ENCODE measurements at places on chromosomes 2 and 18. TPM values are rescaled to one million over a fixed set of nuclear protein-coding genes. Genes with fewer than 3 reads are reported as not detected.
A peak's percentile ranks its signal among the peaks of the same experiment; 100 is the strongest.

DNA sequence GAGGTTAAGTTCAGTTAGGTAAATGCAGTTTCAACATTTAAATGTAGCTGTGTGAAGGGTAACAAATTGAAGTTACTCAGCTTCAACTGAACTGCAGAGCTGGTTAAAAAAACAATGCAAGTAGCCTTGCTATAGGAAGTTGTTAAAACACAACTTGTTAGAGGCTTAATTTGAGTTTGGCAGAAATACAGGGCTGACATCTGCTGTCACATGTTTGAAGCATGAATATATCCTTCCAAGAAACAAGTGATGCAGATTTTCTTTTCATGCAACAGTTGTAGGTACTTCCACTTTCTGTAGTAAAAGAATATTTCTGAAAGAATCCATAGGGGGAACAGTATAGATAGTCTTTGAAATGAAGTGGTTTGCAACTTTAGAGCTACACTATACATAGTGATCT lies 208.7 kb upstream of the RASGRP3 start:
- no peak for DNase-seq

DNA sequence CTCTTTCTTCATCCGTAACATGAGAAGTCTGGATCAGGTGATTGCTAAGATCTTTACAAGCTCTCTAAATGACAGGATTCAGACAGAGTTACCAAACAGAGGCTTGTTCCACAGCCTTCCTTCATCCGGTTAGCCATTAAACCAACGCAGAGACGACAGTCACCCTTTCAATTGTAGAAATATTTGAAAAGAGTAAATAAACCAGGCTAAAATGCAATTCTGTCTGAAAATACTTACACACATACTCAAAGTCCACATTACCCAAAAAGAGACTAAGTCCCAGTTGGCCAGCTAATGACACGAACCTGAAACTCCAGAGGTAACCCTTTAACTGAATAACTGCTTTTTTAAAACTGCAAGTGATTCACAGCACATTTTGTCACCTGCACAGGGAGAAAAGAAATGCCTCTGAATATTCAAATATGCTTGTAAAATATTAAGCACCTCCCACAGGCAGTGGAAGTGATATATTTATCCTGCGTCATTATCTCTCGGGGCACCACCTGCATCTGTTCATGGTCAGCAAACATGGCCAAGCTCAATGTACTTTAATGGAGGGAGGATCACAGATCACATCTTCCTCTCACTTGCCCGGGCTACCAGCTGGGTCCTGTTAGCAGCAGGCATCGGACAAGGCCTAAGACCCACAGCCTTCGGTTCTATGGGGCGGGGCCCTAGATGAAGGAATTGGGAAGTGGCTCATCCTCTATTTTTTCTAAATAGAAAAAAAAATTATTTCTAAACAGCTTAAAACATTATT lies 38.8 kb upstream of the DNER start:
- DNase-seq = peak; percentile 28

DNA sequence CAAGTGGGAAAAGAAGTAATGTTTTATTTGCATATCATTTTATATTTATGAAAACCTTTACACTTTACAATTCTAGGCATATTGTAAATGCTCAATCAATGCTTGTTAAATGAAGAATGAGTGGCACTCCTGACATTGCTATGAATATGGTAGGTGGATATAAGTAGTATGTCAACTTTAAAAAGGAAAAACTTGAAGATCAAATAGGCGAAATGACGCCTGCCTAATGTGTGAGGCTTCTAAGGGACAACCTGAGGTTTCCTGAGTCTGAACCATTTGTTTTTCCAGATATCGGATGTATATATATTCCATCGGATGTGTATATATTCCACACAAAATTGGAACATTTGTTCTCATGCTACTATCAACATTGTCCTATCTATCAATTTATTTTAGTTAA lies 1.4 kb downstream of the STAT4 start:
- DNase-seq = no peak

- DNase-seq = no peak
These were observed 88.0 kb downstream of the C1D start for GRCh38 chr2:67974559-67975430.

DNA sequence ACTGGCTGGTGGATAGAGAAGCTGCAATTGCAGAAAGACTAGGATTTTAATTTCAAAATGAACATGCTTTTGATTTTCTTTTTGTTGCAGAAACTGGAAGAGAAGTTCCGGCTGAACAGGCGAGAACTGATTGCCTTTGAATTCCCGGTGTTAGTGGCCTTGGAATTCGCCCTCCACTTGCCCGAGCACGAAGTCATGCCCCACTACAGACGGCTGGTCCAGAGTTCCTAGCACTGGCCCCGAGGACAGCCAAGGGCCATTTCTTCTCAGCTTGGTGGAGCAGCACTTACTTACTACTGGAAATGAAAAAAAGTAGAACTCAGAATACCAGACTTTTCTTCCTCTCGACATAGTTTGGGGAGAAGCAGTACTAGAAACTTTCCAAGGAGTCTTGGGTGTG lies 121.9 kb downstream of the CABLES1 start:
- no peak for DNase-seq

- no peak for DNase-seq
These were observed 67.8 kb downstream of the RTP5 start for GRCh38 chr2:241937297-241937696.

- no peak for DNase-seq
These were observed 9.9 kb upstream of the MAP3K2 start for GRCh38 chr2:127397568-127398238.

DNA sequence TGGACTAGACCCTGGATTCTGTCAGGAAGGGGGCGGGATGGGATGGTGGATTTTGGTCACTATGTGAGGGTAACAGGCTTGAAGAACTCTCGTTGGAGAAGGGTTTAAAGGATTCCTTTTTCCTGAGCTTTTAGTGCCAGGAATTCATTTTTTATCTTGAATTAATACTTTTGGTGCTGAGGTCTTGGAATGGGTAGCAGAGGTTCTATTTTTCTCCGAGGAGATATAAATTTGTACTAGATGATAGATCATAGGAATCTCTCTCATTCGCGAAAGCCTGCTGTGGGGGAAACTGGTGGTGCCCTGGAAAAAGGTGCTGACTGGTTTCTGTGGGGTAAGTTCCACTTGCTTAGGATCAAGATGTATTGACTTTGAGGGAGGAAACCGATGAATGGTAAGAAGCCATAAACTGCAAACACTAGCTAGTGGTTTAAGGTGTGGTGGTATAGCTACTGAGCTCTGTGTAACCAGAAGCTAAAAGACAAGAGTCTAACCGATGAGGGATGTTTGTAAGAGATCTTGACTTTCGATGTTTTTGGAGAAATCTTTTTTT lies 706 bp downstream of the AGPS start:
- DNase-seq = no peak

GRCh38 chr18:72867746-72868584 lies at the start of gene NETO1:
Gene NETO1 (minus strand): TSS chr18:72867987. CDS start chr18:72867291, 696 bp downstream.
- DNase-seq = peak; percentile 72

GRCh38 chr18:10399465-10399864 lies 55.0 kb upstream of the APCDD1 start:
- DNase-seq = no peak

DNA sequence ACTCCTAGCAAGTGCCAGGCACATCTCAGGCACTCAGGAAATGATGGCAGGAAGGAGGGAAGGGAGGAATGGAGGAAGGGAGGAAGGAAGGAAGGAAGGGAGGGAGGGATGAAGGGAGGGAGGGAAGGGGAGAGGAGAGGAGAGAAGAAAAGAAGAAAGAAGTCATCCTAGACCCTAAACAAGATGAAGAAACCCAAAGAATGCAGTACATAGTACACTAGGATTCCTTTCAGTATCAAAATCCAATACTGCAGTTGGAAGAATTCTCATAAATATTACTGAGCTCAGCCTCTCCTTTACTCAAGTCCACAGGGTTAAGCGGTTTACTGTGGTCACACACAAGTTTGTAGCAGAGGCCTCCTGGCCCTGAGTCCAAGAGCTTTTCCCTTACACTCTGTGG lies 155.7 kb upstream of the ETAA1 start:
- DNase-seq = no peak

GRCh38 chr2:172438741-172439508 lies 11.5 kb downstream of the ITGA6 start:
- no peak for DNase-seq

DNA sequence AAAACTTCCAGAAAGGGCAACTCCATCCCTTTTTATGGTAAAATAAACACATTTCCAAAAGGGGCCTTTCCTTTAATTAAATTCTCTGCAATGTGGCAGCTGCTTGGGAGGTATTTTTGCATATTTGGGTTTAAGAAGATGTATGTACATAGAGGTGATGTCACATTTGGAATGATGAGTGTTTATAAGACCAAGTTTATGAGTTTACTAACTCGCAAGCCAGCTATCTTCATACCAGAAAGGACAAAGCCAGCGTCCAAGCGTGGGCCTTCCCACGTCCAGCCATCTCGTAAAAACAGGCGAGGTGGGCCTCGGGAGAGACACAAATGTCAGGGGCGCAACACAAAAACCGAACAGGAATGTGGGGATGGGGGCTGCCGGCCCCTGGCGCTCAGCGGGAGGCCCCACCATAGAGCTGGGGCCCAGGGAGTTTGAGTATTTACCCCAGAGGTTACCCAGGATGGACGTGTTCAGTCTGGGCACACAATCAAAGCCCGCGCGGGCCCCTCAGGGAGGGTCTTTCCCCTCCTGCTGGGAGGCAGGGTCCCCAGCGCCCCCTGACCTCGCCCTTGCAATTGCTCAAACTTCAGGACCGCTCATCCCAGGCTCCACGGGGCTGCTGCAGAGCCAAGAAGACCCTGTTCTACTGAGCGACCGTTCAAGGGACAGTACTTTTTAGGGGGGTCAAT lies 137.3 kb downstream of the TWIST2 start:
- no peak for DNase-seq

GRCh38 chr2:132448771-132449170 lies 32.2 kb downstream of the GPR39 start:
- DNase-seq = peak; percentile 65

DNA sequence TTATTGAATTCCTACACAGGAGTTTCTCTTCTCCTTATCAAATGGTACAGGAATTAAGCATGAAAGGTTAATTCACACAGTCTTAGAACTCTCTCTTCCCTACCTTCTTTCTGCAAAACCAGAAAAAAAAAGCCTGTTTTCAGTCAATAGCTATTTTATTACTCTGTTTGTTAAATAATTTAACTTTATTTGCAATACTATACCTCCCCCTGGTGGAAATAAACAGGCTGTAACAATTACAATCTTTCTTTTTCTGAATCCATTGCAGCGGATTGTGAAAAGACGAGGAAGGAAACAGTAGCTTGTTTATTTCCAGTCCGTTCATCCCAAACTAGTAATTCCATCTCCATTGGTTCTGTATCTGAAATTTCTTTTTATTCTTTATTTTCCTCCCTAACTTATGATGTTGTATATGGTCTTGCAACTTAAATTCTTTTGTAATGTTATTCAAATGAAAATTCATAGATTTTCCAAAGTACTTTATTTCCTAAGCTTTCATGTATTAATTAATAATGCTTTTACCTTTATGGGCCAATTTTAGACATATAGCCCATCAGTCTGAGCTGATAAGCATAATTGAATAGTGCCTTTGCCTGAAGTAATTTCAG lies 165.2 kb downstream of the SH3BP4 start:
- peak; percentile 77 for DNase-seq

- DNase-seq = no peak
These were observed 48.3 kb downstream of the TNS1 start for GRCh38 chr2:217954469-217954868.

GRCh38 chr18:79924814-79925731 lies 26.4 kb downstream of the SLC66A2 start:
- DNase-seq = no peak

DNA sequence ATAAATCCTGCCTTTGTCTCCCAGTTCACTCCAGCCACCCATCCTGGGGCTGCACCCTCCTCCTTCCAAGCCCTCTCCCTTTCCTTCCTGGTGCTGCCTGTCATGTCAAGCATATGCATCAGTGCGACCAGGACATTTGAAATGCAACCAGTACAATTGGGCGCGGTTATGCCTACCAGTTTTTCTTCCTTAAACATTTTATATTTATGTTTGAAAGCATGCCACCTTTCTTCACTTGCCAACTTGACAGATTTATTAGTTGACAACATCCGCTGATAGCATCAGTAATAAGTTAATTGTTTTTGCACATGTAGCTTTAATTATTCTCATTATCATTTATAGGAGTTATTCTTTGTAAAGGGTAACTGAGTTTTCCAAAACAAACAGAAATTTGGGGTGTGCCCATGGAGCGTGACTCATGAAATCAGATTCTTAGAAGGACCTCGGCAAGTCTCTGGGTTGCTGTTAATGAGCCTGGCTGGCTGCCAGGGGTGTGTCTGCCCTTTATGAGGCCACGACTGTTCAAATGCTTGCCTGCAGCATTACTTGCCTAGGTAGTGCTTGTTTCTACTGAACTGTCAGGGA lies 32.8 kb upstream of the IL1B start:
- no peak for DNase-seq

DNA sequence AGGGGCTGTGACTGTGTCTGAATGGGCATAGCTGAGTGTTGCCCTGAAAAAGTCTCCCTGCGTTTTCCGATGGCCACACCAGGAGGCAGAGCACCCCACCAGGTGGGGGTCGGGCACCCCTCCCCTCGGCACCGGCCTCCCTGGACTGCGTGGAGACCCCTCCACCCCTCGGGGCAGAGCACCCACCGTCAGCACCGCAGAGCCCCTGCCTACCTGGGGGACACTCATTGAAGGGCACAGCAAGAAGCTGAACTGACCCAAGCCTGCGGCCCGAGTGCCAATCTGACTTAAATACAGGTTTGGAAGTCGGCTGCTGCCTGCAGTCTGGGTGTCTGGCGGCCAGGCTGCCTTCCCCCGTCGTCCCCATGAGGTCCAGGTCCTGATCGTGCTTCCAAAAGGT lies 69.9 kb downstream of the KCNG2 start:
- DNase-seq = no peak

DNA sequence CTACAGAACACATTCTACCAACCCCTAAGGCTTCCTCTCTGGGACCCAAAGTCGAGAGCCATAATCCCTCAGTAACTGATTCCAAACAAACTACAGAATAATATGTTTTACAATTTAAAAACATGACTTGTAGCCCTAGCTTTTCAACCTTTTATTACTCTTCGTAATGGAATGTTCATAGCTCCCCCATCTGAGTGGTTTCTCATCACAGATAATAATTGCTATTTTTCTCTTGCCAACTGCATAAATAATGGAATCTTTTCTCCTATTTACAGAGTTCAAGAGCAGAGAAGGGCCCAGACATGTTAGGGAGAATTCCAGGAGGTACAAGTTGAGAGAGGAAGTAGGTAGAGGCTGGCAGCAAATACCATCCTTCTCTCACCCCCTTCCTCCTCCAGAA lies 59.9 kb upstream of the CERS6 start:
- no peak for DNase-seq

Gene CHST9
- 16.8 TPM for polyA plus RNA-seq

Gene PCARE
- not detected for polyA plus RNA-seq

Gene ESPNL
- polyA plus RNA-seq = 0.44 TPM

Gene DPP10
- 2.8 TPM for polyA plus RNA-seq

Gene ZBTB7C
- polyA plus RNA-seq = 0.03 TPM

Gene CCL20
- not detected for polyA plus RNA-seq

Gene LYPD6B
- 3.6 TPM for polyA plus RNA-seq

Gene RNF144A
- 2.8 TPM for polyA plus RNA-seq

Gene ABCB11
- 0.03 TPM for polyA plus RNA-seq

Gene AKAIN1
- not detected for polyA plus RNA-seq

Data from GM23338 (cell line).